Stimulated activated CD4-positive, alpha-beta T cell treated with anti-CD3 and anti-CD28 coated beads, Interleukin-1b, Interleukin-23, amount 100 ng/mL, for 1 hour (primary cell): ENCODE measurements at places on chromosomes 3 and 15.

GRCh38 chr15:98881526-98882520 is 125.8 kb downstream of the PGPEP1L start:
- no peak for DNase-seq

DNA sequence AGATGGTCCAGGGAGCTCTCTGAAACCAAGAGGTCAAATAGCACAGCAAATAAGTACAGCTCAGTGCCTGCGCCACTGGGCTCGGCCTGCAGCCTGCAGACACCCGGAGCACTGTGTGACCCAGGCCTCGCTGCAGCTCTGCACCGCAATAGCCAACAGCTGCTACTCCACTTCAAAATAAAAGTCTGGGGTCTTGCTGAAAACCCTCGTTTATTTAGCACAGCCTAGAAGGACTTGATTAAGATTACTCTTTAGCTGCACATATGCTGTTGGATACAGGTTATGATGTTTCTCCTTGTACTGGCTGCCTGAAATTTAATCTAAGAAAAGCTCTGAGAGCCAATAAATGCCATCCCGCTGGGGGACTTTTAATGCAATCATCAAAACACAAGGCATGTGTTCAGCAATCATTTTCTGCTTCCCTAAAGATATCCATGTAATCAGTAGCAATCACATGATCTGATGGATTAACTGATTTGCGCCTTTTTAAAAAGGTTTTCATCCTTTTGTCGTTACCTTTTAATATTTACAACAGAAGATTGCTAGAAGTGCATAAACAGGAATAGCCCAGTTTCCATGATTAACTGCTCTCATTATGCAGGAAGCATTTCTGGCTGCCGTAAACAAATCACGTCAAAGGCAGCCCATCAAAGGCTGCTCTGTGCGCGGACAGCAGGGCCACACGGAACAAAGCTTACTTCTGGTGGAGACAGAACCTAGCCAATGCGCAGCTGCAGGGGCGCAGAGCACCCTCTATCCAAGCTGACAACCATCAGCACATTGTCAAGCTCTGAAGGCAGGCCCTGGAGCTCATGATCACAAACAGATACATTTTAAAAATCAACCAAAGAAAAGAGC is 58.8 kb downstream of the CLASP2 start:
- DNase-seq = no peak

DNA sequence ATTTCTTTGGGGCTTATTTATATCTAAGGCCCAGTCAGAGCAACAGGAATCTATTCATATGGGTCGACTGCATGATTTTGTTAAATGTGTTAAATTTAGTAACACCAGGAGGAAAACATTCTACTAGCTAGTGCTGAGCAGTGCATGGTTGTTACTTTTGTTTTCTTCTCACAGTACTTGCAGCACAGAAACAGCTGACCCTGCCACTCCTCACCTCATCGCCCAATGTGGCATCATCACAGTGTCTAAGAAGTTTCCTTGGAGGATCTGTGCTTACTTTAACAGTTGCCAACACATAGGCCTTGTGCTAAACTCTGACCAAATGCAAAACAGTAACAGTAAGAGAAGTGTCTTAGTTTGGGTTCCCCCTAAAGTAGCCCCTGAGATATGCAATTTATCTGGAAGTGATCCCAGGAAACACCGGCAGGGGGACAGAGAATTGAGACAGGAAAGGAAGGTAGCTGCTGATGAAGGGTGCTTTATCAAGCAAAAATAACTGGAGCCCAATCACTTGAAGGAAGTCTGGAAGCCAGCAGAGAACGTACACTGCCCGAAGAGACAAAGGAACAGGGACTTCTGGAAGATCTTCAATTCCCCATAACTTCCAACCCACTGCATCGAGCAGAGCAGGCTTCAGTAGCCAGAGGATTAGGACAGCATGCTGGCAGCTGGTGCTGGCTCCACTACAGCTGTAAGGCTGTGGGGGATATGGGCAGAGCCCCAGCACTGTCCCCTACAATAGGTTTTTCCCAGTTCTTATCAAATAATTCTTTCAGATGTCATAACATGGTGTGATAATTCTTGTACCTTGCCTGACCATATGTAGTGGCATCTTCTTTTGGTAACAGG is 36.0 kb upstream of the ULK4 start:
- DNase-seq = no peak

DNA sequence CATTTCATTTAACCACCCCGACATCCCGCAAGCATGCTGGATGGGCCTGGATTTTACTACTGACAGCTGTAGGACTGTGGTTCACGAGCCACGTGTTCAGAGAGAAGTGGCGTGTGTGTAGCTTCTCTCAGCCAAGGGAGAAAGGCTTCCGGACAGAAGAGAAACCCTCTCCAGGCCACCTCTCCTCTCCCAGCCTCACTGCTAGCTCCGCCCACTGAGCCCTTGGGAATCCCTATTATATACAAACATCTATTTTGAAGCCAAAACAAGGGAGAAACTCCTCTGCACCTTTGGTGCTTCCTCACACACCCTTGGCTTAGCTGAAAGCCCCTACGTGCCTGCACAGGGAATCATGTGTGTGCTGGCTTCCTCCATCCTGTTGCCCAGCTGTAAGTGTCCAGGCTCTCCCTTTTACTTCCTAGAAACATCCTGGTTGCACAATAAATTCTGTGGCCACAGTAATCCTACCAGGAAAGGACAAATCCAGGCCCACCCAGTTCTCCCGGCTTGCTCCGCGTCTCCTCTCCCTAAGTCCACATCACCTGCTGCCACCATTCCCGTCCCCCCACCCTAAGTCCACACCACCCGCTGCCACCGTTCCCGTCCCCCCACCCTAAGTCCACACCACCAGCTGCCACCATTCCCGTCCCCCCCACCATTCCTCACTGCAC is 30.5 kb downstream of the PCSK6 start:
- DNase-seq = no peak

DNA sequence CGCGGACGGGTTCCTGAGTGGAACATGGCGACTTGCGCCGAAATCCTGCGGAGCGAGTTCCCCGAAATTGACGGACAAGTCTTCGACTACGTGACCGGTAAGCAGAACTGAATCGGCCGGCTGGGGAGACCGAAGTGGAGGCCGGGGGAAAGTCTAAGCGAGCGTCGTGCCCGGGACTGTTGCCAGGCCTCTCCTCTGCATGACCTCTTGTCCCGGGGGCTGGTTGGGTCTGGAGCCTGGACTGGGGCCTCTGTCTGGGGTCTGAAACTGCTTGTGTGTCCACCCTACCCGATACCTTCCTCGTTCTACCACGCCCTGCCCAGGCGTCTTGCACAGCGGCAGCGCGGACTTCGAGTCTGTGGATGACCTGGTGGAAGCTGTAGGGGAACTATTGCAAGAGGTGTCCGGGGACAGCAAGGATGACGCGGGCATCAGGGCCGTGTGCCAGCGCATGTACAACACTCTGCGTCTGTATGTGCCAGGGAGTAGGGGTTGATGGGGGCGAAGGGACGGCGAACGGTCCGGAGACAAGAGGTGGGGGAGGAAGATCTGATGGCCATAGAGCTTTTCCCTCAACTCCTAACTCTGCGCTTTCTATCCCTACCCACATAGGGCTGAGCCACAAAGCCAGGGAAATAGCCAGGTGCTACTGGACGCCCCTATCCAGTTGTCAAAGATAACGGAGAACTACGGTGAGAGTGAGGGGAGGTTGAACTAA is at the start of gene ABCF3:
ABCF3 (plus strand) TSS at position 16 of the 718 bp plus-strand sequence; CDS start at position 25, 9 bp downstream.
- no peak for DNase-seq

GRCh38 chr3:10361375-10361774 is 40.5 kb upstream of the SEC13 start:
- no peak for DNase-seq

DNA sequence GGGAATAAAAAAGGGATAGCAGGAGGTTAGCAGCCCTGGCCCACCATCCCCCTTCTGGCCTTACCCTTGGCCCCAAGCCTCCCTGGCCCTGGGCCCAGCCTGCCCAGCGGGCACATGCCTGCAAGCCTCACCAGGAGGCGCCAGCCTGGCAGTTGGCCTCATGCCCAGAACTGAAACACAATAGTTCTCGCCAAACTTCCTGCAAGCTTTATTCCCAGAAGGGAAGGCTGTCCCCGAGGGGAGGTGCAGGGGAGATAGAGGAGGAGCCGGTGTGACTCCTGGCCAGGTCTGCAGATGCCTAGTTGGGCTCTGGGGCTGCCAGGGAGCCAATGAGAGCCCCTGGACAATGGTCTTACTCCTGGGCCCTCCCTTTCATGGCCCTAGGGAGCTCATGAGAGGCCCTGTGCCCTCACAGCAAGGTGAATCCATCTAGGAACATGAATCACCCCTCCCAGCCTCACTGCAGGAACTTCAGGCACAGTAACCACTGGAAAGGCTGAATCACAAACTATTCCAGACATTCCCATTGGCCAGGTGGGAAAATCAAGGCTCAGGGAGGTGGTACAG is 4.0 kb downstream of the CCDC33 start:
- DNase-seq = no peak

DNA sequence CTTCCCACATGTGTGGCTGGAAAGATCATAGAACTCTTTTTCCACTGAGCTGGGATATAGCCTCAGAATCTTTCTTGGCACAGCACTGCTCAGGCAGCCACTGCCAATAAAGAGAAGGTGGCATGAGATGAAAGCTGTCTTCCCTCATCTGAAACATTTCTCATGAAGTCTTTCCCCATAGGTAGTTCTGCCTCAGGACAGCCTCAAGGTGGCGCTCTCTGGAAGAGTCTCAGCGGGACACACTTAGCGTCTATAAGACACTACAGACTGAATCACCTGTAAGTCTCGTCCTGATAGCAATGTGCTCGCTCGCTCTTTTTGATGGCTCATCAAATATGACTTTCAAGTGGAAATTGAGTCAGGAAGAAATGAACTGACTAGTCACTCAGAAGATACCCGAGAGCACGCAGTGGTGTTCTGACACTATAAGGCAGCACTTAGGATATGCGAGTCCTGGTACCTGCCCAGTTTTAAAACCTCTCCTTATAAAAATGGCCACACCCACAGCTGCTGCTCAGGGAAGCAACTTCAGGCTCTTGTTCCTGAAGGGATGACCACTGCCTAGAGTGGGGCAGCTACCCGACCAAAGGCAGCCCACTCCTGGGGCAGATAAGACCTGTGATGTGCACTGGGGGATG is 269.5 kb downstream of the SUCLG2 start:
- DNase-seq = no peak

- DNase-seq = no peak
These were observed 39.1 kb downstream of the MYO9A start for GRCh38 chr15:72078887-72079286.

DNA sequence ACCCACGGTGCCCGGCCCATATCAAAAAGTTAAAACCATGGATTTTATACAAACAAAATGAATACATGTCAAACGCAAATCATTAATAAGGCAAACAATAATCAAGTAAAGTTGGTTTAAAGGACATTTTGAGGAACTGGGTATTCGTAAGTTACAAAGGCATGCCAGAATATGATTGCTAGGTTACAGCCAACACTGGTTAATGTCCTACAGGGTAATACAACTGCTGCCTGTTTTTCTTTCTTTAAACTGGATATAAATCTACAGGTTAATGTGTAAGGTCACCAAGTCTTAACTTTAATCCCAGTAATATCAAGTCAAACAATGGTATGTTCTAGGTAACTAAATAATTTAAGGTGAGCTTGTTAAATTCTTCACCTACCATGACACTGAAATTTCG is 166.1 kb downstream of the PTPRG start:
- DNase-seq = no peak

DNA sequence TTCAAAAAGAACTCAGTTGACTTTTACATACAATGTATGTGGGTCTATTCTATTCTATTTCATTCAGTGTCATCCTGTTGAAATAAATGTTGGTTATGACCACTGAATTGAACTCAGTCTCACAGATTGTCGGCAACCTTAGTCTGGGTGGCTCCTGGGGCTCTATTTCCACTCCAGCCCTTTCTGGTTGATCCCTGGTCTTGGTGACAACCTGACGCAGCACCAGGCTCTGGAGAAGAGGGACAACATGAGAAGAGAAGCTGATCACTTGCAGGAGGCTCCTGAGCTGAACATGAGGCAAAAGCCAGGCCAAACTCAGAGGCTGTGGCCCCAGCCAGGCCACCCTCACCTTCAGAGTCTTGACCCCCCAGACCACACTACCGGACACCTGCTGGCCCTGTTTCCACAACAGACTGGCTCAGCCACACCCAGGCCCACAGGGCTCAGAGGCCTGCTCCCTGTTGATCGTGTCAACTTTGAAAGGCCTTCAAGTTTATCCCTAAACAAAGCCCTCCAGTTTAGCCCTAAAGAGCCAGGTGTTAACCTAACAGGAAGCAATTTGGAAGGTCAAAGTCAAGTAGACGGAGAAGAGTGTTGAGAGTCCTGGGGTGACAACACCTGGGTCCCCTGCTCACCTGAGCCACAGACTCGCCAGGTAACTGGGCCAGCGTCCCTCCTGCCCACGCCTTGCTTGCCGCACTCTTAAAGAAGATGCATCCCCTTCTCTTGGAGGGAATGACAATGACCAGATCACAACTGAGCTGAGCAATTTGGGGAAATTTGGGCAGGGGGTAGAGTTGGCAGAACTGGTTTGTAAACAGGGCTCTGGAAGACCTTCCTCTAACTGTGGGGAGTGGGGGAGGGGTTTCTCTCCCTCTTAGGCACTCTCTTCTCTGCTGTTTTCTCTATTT is 15.4 kb upstream of the MUC20 start:
- DNase-seq = no peak

GRCh38 chr3:197463279-197463678 is 92.5 kb downstream of the BDH1 start:
- DNase-seq = no peak

DNA sequence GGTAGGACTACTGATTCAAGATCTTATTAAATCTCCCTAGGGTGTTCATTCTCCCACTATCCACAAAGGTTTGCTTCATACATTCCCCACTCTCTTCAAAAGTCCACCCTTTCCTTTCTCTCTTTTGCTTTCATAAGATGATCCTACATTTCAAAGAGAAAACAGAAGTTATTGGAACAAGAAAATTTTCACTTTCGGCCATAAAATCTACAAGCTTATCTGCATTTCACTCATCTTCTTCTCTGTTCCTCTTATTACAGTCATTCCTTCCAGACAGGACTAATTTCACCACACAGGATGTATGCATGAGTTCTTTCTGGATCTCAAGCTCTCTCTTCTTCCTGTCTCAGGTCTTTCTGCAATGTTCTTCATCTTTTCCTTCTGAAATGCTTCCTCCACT is 238.7 kb downstream of the ISL2 start:
- no peak for DNase-seq

GRCh38 chr3:176872771-176873209 is 324.5 kb downstream of the TBL1XR1 start:
- DNase-seq = peak; percentile 3

DNA sequence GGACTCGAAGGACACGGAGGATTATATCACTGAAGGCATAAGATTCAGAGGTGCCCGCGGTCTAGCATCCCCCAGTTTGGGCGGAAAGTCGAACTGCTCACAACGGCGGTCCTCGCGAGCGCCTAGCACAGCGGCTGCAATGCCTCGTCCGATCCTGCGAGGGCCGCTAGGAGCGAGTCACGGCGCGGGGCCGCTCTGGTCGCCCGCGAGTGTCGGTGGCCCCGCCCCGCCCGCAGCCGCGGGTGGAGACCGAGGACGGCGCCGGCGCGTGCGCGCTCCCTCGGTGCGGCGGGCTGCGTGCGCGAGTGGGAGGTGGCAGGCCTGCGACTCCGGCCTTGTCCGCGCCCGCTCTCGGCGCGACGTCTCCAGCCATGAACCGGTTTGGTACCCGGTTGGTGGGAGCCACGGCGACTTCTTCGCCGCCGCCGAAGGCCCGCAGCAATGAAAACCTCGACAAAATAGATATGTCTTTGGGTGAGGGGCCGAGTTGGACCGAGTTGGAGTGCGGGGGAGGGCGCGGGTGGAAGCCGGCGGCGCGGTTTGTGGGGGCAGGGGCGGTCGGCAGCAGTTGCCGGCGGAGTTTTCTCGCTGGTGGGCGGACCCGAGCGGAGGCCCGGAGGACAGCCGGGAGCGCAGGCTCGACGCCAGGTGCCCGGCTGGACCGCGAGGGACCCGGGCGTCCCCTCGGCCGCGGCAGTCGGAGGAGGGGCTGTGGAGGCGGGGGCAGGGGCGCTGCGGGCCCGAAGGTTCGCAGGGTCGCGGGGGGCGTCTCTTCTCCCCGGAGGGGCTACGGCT is at the start of gene FYTTD1:
FYTTD1 (plus strand) TSS at position 283 of the 795 bp plus-strand sequence; CDS start at position 372, 89 bp downstream.
- peak; percentile 72 for DNase-seq
